ENCODE measurements at places on chromosomes 13 and 19.
A peak's percentile ranks its signal among the peaks of the same experiment; 100 is the strongest.

DNA sequence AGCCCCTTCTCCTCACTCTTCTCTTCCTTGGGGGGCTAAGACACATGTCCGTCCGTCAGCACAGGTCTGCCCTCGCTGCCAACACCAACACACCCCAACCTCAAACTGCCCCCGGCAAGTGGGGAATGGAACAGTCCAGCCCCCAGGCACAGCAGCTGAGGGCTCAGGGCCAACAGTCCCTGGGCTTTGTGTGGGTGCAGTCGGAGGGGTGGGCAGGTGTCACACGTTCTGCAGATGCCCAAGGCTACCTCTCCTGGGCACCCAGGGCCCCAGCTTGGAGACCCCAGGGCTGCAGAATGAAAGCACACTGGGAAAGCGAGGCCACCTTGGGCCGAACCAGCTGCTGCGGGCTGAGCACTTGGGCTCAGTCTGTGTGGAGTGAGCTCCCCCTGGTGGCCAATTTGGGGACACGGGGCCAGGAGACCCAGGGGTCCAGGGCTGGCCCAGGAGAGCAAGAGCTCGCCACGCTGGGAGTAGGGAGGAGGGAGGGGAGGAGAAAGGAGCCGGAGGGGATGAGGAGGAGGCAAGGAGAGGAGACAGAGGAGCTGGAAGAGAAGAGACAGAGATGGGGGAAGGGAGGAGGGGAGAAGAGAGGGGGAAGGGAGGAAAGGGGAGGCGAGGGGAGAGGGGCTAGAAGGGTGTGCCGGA is 14.0 kb upstream of the ATP8B3 start:
- DNase-seq = peak; percentile 100

GRCh38 chr19:19552798-19553197 is 14.7 kb downstream of the CILP2 start:
- DNase-seq = no peak

GRCh38 chr19:39064405-39064804 is 19.8 kb upstream of the ACP7 start:
- DNase-seq = no peak

- no peak for DNase-seq
Measured at GRCh38 chr19:55549500-55550320, 4.4 kb upstream of the SBK3 start.

- no peak for DNase-seq
Measured at GRCh38 chr19:44548736-44549135, 19.3 kb upstream of the CEACAM20 start.

- no peak for DNase-seq
Measured at GRCh38 chr19:42542791-42543190, 14.5 kb upstream of the CEACAM1 start.

DNA sequence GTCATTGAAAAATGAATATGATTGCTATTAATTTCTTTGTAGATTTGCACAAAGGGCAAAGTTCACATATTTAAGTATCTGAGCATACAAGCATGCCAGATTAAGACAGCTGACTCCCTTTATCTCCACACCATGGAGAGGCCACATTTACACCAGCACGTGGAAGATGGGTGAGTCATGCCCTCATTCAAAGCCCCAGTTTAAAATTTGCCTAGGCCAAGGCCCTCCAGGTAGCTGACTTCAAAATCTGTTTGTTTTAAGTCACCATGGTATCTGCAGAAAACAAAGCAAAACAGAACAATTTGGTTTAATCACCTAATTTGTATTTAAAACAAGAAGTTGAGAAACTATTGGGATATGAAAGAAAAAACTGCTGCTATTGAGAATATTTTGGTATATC is 109.2 kb downstream of the ESD start:
- no peak for DNase-seq

- no peak for DNase-seq
Measured at GRCh38 chr13:79662882-79663281, 181.9 kb downstream of the NDFIP2 start.

DNA sequence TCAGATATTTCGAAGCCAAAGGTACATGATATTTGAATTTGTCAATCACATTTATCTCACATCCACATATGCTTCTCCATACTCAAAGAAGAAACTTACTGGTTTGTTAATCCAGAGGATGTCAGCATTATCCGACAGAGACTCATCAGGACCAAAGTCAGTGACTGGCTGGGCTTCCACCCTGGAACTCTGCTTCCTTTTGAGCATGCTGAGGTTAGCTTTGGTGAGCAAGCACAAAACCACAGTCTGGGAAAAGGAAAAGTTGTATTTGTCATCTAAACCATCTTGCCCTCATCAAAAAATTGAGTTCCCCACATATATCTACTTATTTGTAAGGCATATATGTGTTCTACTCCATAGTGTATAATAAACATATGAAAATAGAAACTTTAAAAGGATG is 17.4 kb downstream of the NALCN start:
- DNase-seq = no peak

DNA sequence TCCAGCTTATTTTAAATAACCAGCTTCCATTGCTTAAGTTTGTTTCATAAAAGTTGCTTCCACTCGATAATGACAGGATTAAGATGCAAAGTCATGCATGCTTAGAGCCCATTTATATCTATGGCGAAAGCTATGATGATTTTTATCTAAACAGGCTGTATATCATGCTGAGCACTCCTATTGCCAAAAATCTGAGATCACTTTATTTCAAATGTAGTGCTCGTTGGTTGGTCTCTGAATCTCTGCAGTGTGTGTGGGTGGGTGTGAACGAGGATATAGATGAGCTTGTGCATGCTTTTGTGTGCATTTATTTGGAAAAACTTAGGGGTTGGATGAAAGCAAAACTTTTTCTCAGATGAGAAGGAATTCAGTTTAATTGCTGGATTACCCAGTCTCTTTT is 27.0 kb upstream of the ARGLU1 start:
- no peak for DNase-seq

Measured in D721Med (cell line).